Ovary (tissue), 10 donors: ENCODE measurements at places on chromosomes 16 and 17.
A peak's percentile ranks its signal among the peaks of the same experiment; 100 is the strongest.

GRCh38 chr17:29291163-29291752 is 2.7 kb downstream of the NUFIP2 start:
- no peak for DNase-seq

GRCh38 chr16:75385507-75386152 is 47.7 kb downstream of the CFDP1 start:
- no peak for DNase-seq

- DNase-seq: no peak
Observed at GRCh38 chr17:82568997-82569393, 49.5 kb downstream of the FOXK2 start.

- no peak for DNase-seq
Observed at GRCh38 chr17:61834610-61835009, 28.7 kb downstream of the BRIP1 start.

DNA sequence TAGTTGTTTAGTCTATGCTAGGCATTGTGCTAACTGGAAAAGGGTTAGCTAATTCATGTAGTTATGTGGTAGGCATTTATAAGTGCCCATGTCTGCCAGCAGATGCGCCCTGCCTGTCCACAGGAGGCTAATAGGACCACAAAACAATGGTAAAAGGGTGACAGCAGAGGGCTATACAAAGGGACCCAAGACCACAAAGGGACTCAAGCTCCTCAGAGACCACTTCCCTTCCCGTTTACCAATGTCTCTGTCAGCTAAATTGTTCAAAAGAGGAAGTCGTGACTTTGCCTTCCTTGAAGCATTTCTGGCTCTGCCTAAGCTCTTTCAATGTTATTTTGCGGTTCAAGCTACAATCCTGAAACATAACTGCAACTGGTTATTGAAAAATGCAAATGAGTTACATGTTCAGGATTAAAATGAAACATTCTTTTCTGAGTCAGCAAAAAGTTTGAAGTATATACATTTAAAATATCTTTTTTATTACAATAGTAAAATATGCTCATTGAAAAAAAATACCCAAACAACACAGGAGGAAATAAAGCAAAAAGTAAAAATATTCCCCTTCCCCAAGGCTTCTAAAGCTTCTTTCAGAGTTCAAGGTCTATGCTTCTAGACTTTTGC is 149.2 kb downstream of the MAF start:
- no peak for DNase-seq

DNA sequence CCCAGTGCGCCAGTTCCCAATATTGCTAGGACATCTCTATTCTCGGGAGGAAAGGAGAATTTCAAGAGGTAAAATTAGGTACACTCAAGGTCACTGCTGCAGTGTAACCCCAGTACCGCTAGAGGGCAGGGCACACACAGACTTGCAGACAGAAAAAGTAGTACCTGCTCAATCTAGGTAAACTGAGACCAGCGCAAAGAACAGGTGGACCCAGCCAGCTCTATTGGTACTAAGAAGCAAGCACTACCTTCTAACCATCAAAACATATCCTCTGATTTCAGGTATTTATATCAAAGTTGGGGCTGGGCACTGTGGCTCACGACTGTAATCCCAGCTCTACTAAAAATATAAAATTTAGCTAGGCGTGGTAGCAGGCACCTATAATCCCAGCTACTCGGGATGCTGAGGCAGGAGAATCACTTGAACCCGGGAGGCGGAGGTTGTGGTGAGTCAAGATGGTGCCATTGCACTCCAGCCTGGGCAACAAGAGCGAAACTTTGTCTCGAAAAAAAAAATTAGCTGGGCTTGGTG is 3.6 kb upstream of the WDR81 start:
- DNase-seq: peak; percentile 77

- DNase-seq: peak; percentile 74
Observed at GRCh38 chr17:38870259-38871165, 654 bp downstream of the LASP1 start.

GRCh38 chr17:5772720-5773119 is 188.4 kb upstream of the NLRP1 start:
- DNase-seq: no peak

DNA sequence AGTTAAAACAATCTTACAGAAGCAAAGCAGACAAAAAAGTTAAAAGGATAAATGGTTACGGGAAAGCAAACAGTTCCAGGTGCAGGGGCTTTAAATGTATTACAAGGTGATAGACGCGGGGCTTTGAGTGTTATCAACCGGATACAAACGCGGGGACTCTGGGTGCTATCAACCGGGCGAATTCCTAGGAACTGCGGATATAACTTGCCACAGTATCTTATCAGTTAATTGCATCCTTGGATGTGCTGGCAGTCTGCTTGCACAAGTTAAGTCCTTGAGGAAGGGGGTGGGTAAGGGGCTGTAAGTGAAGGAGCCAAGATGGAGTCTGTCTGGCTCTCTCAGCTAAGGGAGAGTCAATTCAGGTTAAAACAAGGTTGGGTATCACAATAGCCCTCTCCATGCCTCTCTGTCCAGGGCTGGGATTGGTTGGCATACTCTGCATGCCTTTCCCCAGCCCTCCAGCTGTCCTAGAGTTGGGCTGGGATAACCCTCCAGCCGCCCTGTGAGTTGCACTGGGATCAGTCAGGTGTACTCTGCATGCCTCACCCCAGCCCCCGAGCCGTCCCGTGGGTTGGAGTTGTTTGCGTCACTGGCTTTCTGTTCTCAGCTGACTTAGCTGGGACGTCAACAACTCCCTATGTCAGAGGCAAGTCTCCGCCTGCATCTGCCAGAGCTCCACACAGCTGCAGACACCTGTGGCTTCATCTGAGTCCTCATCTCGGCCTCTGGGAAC is 40.9 kb downstream of the TMEM235 start:
- DNase-seq: peak; percentile 87

DNA sequence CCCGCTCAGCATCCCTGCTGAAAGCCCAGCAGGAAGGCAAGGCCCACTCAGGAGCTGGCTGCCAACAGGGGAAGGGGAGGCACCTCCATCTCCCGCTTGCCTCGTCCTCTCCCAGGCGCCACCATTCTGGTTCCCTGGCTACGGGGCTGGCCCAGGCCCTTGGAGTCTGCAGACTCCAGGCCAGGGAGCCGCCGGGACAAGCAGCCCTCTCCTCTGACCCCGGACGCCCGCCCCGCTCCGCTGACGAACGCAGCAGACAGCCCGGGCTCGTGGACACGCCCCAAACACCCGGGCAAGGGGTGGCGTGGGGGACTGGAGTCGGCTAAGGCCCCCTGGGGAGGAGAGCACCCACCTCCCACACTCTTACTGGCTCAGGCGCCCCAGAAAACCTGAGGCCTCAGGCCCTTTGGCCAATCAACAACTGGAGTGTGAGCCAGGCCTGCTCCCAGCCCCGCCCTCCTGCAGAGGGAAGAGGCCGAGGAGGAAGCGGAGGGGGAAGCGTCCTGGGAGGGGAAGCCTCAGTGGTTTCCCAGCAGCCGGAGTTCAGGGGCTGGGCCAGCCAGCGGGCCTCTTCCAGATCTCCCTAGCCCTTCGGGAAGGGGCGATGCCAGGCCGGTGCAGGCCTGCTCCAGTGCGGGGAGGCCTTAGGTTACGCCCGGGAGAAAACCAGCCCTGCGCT is 4.2 kb downstream of the MNT start:
- DNase-seq: peak; percentile 97
